Stomach (tissue), 19 donors: ENCODE measurements at places on chromosomes 4 and X. TPM values are rescaled to one million over a fixed set of nuclear protein-coding genes. Genes with fewer than 3 reads are reported as not detected.

GRCh38 chr4:165388756-165389155 lies 9.9 kb downstream of the CPE start:
- no peaks in the 10 kb centered on the region for H3K4me1 ChIP-seq
- no peaks in the 10 kb centered on the region for H3K27me3 ChIP-seq
- peak; percentile 36 for DNase-seq
- no peaks in the 10 kb centered on the region for H3K36me3 ChIP-seq

DNA sequence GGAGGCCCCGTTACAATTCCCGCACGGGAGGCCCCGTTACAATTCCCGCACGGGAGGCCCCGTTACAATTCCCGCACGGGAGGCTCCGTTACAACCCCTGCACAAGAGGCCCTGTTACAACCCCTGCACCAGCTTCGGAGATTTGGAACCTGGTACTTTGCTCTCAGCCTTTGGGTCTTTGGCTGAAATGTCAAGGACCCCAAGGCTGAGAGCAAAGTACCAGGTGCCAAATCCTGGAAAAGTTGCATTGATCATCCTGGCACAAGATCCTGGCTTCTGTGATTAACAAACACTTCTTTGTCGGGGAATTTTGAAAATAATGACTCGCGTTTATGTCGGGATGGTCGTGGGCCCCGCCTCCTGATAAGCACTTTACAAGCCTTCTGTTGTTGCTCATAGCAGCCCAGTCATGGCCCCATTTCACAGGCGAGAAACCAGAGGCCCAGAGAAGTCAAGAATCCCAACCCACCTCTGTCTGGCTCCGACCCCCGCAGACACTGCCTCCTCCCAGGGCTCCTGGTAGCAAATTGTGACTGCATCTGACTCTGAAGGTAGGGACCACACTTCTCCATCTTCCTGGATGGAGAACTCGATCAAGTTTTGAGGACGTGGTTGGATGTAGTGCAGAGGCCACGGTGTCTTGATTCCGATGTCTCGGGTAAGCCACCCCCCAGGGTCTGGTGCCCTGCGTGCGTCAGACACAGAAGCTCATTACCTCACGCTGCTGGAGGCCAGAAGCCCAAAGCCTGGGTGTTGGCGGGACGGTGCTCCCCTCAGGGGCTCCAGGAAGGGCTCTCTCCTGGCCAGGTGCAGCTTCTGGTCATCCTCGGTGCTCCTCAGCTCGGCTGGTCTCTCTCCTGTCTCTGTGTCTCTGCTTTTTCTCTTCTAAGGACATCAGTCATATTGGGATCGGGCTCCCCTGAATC lies 60.3 kb downstream of the ADRA2C start:
- H3K4me1 ChIP-seq, result peaks cover 18% of the 10 kb centered on the region
- no peak for DNase-seq
- H3K36me3 ChIP-seq, result no peaks in the 10 kb centered on the region
- no peaks in the 10 kb centered on the region for H3K27me3 ChIP-seq

DNA sequence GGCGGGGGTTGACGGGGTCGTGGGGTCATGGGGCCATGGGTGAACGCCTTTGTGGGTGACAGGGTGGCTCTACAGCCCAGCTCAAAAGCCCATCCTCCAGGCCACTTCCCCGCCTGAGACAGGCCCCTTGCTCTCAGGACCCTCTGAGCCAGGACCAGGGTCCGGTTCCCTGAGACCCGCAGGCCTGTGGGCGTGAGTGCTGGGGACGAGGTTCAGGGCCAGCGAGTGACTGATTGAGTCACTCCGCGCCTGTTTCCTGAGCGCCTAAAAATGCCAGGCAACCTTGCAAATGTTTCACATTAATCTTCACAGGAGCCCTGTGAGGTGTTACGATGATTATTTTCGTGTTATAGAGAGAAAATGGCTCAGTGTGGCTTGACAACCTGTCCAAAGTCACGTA lies 97.8 kb downstream of the ZNF674 start:
- H3K4me1 ChIP-seq, result peaks cover 11% of the 10 kb centered on the region
- no peak for DNase-seq
- H3K27ac ChIP-seq, result peak overlapping the region; percentile 30
- peak overlapping the region; percentile 68 for H3K4me3 ChIP-seq
- no peaks in the 10 kb centered on the region for H3K27me3 ChIP-seq

- H3K27ac ChIP-seq, result no peak overlapping the region
- peak; percentile 21 for DNase-seq
- no peaks in the 10 kb centered on the region for H3K36me3 ChIP-seq
- H3K4me1 ChIP-seq, result no peaks in the 10 kb centered on the region
- no peaks in the 10 kb centered on the region for H3K27me3 ChIP-seq
Observed at GRCh38 chrX:131217989-131218388, 71.1 kb downstream of the IGSF1 start.

DNA sequence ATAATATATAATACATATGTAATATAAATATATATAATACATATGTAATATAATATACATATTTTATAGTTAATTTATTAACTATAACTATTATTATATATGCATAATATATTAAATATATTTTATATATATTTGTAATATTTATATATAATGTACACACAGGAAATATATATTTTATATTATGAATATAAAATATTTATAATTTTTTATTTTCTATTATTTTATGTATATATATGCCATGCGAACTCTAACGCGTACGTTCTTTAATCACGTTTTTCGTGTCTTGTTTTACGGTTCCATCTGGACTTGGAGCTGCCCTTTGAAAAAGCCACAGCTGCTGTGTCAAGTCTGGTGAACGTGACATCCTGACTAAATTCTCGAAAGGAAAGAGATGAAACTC lies 332.1 kb downstream of the ASMT start:
- H3K27ac ChIP-seq, result no peak overlapping the region
- H3K36me3 ChIP-seq, result no peaks in the 10 kb centered on the region
- no peak overlapping the region for H3K4me3 ChIP-seq
- DNase-seq, result no peak

GRCh38 chr4:76036855-76037254 lies 985 bp upstream of the CXCL11 start:
- no peaks in the 10 kb centered on the region for H3K27me3 ChIP-seq
- no peaks in the 10 kb centered on the region for H3K36me3 ChIP-seq
- no peak overlapping the region for H3K27ac ChIP-seq
- H3K4me1 ChIP-seq, result no peaks in the 10 kb centered on the region
- no peak for DNase-seq

DNA sequence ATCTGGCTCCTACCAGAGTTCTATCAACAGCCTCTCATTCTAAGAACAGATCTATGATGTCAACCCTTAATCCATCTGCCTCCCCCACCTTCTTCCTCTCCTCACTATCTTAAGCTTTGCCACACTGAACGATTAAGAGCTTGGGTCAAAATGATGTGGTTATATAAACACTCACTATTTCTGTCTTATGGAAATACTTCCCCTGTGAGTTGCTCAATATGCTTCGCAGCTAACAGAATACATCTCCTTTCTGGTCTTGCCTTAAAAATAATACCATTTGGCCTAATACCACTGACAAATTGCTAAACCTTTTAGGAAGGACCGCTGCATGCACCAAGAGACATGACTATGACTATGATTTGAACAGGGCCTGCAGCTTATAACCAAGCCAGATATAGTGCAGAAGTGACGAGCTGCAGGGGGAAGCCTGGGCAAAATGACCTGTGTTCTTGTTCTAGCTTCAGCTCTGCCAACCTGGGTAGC lies 130.9 kb downstream of the RNF150 start:
- peak overlapping the region; percentile 36 for H3K27ac ChIP-seq
- H3K27me3 ChIP-seq, result no peaks in the 10 kb centered on the region

DNA sequence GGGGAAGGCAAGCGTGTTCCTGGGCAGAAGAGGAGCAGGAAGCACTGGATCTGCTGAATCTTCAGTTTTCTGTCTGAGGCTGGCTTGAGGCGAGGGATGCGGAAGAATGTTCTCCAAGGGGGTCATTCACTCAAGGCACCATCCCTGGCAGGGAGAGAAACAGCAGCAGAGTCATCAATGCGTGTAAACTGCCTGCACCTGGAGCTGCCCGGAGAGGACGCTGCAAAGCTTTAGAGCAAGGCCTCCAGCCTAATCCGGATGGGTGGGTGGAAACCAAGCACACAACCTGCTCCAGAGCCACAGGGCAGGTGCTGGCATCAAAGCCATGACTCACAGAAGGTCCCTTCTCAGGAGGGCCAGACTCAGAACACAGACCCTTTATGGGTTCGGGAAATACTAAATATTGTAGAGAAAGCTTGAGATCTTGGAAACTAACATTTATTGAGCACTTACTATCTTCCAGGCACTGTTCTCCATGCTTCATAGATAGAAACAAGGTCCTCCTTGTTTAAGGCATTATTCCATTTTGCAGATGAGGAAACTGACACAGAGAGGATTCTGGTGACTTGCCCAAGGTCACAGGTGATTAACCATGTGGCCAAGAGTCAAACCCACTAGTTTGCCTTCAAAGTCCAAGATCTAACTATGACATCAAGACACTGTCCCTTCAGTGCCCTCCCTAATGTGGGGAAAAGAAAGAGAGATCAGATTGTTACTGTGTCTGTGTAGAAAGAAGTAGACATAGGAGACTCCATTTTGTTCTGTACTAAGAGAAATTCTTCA lies 7.7 kb downstream of the PROM1 start:
- no peaks in the 10 kb centered on the region for H3K36me3 ChIP-seq
- H3K4me3 ChIP-seq, result no peak overlapping the region
- no peak for DNase-seq

DNA sequence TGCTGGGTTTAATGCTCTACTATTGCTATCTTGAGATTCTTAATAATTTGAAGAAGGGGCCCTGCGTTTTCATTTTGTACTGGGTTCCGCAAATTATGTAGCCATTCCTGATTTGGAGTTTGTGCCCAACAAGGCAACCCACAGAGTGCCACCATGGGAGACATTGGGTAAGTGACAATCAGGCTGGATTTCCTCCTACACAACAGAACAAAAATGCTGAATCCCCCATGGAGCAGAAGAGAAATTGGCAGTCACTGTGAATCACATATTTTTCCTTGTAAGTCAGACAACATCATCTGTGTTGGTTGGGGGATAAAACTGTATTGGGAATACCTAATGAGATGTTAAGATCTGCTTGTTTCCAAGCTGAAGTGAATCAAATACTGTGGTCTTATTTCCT lies 80.9 kb downstream of the CNGA2 start:
- H3K4me1 ChIP-seq, result no peaks in the 10 kb centered on the region
- no peak overlapping the region for H3K4me3 ChIP-seq
- H3K36me3 ChIP-seq, result no peaks in the 10 kb centered on the region
- DNase-seq, result no peak
- H3K27me3 ChIP-seq, result peaks cover 4% of the 10 kb centered on the region

DNA sequence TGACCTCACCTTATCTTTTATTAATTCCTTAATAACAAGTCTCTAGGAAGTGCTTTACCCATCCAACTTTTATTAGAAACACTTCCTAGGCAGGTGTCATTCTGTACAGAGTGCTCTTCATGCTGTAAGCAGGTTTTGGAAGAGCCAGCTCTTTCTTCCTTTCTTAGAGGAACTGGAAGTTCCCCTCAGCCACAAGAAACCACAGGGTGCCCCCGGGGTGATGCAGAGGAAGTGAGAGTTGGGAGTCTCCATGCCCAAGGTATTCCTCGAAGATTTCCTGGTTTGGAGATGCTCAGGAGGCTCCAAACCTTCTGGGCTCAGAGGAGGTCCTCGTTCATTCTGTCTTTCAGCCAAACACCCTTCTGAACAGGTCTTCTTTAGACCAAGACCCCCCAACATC lies 83.8 kb downstream of the EGF start:
- no peak overlapping the region for H3K4me3 ChIP-seq
- no peaks in the 10 kb centered on the region for H3K4me1 ChIP-seq
- no peak overlapping the region for H3K27ac ChIP-seq

DNA sequence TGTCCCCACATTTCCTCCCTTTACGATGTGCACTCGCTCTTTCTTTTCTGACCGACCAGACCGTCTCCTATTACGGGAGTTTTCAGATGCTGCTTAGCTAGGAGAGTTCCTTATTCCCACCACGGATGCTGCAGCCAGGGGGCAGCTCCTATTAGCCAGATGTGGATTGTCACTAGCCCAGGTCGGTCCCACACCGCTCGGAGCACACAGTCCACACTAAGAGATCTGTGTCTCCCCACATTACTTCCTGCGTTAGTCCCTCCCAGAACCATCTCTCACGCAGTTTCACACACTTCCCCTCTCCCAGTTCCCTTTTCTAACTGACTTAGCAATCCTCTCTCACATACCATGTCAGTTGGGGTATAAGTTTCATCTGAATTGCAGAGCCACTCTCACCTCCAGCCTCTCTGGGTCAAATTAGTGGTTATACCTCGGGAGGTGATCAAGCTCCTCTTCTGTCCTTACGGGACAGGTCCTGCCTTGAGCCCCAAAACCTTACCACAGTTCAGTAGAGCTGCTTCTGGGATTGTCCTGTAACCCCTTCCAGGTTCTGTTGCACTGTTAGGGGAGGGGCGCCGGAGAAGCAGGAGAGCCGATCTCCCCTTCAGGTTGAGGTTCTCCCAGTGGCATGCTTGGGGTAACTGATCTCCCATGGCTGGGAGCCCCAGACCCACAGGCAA lies 28.2 kb downstream of the SULT1E1 start:
- H3K4me3 ChIP-seq, result no peak overlapping the region
- H3K4me1 ChIP-seq, result peaks cover 19% of the 10 kb centered on the region

GRCh38 chr4:139753686-139754085 lies 88.1 kb downstream of the MGST2 start:
- H3K4me3 ChIP-seq, result no peak overlapping the region
- H3K4me1 ChIP-seq, result no peaks in the 10 kb centered on the region
- H3K36me3 ChIP-seq, result no peaks in the 10 kb centered on the region
- no peak for DNase-seq
- no peak overlapping the region for H3K27ac ChIP-seq
- no peaks in the 10 kb centered on the region for H3K27me3 ChIP-seq

PAK3 gene
- 7.7 TPM for total RNA-seq

GPC4 gene
- 15.4 TPM for total RNA-seq

SHROOM3 gene
- total RNA-seq, result 84.0 TPM

FAM193A gene
- 29.8 TPM for total RNA-seq
